ENCODE measurements at places on chromosomes 11 and 22.
A peak's percentile ranks its signal among the peaks of the same experiment; 100 is the strongest.

DNA sequence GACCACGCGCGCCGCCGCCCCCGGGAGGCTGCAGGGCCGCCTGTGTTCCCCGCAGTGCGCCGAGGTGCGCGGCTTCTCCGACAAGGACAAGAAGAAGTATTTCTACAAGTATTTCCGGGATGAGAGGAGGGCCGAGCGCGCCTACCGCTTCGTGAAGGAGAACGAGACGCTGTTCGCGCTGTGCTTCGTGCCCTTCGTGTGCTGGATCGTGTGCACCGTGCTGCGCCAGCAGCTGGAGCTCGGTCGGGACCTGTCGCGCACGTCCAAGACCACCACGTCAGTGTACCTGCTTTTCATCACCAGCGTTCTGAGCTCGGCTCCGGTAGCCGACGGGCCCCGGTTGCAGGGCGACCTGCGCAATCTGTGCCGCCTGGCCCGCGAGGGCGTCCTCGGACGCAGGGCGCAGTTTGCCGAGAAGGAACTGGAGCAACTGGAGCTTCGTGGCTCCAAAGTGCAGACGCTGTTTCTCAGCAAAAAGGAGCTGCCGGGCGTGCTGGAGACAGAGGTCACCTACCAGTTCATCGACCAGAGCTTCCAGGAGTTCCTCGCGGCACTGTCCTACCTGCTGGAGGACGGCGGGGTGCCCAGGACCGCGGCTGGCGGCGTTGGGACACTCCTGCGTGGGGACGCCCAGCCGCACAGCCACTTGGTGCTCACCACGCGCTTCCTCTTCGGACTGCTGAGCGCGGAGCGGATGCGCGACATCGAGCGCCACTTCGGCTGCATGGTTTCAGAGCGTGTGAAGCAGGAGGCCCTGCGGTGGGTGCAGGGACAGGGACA lies 2.7 kb downstream of the NLRP6 start:
- DNase-seq = no peak

DNA sequence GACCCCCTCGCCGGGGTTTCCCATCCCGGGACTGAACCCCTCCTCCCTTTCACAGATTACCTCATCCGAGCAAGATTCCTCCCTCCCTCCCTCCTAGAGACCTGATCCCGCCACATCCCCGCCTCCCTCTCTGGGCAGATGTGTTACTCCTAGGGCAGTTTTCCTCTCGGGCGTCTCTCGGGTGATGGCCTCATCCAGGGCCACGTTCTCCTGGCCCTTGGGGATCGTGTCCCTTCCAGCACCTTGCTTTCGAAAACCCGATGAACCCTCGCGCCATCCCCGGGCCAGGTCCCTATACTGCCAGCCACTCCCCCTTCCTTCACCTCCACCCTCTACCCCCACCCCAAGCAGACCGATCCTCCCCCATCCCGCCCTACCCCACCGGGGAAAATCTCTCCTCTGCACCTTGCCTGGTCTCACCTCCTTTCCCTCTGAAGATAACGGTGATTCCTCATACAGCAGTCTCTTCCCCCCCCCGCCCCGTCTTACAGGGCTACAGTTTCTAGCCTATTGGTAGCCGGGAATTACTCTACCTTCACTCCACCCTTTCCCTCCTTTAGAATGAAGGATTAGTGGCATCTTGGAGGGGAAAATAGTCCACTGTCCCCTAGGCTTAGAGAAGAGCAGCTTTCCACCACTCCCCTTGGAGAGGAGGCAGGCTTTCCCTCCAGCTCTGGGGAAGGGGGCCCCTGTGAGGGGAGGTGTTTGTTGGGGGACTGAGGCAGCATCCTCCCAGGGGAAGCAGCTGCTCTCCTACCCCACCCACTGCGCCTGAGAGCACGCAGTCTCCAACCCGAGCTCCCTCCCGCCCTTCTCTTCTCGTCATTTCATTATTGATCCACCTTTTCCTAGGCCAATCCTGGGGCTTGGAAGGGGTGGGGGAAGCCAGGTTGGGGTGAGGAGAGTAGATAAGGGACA lies 1.2 kb downstream of the KMT2A start:
- DNase-seq = peak; percentile 86

DNA sequence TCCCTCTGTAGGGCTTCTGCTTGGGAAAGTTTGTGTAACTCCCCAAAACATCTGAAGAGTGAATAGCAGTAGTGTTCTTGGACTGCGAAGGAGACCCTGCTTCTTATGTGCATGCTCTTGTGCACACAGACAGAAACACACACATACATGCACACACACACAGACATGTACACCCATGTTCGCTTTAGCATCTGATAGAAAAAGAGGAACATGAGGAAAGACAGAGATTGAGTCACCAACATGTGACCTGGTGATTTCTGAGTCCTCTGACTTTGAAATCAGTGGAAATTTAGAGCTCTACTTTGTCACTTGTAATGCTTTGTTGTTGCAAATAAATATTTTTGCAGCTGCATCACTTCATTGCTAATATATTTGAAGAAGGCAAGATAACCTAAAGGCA lies 23.8 kb downstream of the CD44 start:
- DNase-seq = peak; percentile 29

GRCh38 chr11:14179116-14179820 lies 179.7 kb downstream of the RRAS2 start:
- no peak for DNase-seq

DNA sequence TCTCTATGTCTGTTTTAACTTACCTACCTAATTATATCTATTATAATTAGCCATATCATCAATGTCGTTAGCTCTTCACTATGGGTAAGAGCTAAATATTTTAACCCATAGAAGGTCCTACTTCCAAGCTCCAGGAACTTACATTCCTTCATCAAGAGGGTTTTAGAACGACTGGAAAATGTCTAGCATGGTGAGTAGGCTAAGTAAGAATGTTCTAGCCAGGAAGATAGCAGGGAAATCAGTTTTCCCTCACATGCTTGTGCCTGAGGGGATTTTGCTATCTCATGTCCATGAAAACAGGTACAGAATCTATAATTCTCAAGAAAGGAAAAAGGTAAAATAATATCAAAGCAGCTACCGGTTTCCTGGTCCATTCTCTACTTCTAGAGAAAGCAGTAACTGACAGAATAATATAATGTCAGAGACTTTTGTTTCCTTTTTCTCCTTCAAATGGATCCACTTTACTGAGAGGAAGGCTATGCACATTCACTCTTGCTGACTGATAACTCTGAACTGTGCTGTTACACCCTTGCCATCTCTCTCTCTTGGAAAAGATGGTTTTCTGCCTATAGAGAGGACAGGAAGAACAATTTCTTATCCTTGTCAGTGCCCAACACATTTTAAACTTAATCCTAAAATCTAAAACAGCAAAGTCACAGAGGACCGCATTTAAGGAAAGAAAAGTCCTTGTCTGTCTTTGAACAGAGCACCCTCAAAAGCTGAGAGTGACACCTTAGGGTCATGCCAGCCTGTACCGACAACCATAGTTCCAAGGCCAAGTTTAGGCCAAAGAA lies 67.0 kb downstream of the MAML2 start:
- DNase-seq = no peak

DNA sequence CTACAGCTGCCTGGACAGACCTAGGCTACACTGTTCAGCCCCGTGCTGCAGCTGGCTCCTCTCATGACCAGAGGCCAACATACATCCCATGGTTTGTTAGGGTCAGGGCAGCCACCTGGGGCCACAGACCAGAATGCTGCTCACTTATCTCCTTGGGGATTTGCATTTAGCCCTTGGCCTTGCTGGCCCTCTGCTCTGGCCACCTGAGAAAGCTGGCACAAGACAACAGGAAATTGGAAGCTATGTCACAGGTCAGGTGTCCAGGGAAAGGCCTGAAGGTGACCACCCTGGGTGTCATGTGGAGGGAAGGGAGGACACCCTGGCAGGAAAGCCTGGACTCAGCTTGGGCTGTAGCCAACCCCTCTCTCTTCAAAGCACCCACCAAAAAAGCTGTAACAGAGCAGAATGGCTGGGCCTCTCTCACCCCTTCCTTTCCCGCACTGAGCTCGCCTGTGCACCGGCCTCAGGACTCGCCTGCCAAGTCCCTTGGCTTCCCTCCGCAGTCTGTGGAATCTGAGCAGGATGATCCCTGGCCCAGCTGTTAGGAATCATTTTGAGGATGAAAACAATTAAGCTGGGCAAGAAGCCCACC lies 86.3 kb downstream of the SNX19 start:
- DNase-seq = no peak

GRCh38 chr11:33773404-33773986 lies 825 bp downstream of the FBXO3 start:
- DNase-seq = peak; percentile 52

GRCh38 chr11:44304091-44305025 lies 5.6 kb downstream of the ALX4 start:
- peak; percentile 16 for DNase-seq

DNA sequence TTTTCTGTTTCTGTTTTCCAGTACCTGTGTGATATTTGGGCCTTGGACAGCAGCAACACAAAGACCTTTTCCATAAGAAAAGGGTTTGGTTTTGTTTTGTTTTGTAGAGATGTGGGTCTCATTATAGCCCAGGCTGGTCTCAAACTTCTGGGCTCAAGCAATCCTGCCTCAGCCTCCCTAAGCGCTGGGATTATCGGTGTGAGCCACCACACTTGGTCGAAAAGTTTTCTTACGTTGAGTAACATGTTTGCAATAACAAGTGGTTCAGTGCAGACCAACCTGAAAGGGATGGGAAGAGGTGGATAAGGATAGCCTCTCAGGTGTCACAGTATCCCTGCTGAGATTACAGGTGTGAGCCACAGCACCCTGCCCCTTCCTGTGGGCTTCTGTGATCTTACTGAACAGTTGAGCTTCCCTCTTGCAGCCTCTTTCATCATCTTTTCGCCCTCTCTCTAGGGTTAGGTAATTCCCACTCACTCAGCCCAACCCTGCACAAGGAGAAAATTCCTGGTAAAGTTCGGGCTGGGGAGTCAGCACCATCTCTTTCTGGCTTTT lies 3.5 kb upstream of the MRPL48 start:
- DNase-seq = peak; percentile 86

GRCh38 chr22:38490915-38491314 lies 15.2 kb downstream of the DDX17 start:
- peak; percentile 47 for DNase-seq

GRCh38 chr11:26622181-26622580 lies 50.1 kb upstream of the MUC15 start:
- no peak for DNase-seq

DNA sequence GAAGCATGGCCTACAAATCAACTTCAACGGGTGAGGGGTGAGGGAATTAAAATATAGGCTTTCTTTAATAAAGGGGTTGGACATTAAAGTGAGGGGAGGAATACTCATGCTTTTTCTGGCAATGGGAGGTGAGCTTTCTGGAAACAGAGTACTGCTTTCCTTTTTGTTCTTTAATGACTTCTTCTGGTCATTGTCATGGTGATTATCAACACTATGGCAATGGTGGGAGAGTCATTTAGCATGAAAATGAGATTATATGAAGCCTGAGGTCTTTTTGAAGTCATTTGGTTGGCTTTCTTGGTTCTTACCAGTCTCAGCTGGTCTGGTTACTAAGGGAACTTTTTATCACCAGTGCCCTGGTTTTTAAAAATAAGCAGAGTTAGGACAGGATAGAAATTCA lies 475.8 kb upstream of the LRRC4C start:
- DNase-seq = no peak

- DNase-seq = peak; percentile 8
These were observed 42.6 kb downstream of the APLP2 start for GRCh38 chr11:130112071-130112830.

DNA sequence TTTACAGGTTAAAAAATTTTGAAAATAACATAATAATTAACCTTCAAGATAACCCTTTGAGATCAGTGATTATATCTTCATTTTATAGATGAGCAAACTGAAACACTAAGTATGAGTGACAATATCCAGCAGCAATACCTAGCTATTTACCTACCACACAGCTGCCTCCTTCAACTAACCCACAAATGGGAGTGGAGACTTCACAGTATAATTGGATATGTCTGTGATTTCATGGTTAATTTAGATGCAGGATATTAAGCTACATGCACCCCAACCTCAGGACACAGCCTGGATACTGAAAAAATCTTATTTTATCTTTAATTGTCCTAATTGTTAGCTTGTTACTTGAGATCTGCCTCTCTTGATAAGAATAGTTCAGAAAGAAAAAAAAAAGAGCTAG lies 297.2 kb upstream of the ANO5 start:
- DNase-seq = no peak

GRCh38 chr11:70433966-70434812 lies 35.9 kb downstream of the CTTN start:
- DNase-seq = no peak

GRCh38 chr22:35439365-35439717 lies 39.4 kb downstream of the MCM5 start:
- DNase-seq = no peak

GRCh38 chr22:30252411-30253204 lies 6.0 kb upstream of the LIF start:
- DNase-seq = no peak

GRCh38 chr11:30329150-30329940 lies 6.4 kb downstream of the ARL14EP start:
- no peak for DNase-seq

- DNase-seq = no peak
These were observed 85.0 kb downstream of the ATG16L2 start for GRCh38 chr11:72899238-72899637.

DNA sequence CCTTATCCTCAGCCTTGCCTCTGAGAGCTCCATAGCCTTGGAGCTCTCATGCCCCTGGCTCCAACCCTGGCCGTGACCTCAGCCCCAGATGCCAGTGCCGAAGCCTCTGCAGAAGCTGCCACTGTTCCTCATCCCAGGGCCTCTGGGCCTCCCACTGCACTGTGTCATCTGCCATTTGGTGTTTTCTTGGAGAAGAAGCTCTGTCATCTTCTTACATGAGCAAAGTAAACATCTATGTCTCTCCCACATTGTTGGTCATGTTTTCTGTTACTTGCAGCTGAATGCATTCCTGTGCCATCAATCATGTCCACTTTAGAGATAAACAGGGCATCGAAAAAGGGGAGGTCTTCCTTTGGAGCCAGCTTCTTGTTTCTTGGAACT lies 45.0 kb upstream of the FTH1 start:
- DNase-seq = no peak

GRCh38 chr22:45880091-45880715 lies 96.8 kb downstream of the WNT7B start:
- DNase-seq = no peak

DNA sequence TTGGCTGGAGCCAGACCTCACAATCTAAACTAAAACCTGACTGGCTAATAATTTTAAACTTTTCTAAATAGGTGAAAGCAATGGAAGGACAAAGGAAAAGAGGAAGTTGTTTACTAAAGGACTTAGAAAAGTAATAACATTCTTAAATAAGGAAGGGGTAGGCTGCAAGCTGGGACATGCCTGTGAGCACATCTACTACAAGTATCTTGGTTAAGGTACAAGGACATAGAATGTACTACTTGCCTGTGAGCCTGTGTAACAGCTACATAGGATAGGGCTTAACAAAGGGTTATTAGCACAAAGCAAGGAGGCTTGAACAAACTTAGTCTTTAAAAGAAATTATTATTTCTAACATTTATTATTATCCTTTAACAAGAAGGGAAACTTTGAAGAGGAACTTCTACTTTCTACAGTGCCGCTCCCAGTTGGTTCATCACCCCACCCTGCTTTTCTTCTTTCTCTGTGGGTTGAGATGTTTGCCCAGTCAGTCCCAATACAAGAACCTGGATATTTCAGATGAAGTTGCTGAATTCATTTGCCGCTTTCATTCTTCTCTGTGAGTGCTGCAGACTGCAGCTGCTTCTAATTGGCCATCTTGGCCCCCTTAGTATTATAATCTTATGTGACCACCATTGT lies 87.5 kb downstream of the PRMT3 start:
- no peak for DNase-seq

Data from erythroblast (primary cell).